Activated CD4-positive, alpha-beta T cell treated with anti-CD3 and anti-CD28 coated beads for 36 hours (primary cell): ENCODE measurements at places on chromosomes 4 and X. TPM values are rescaled to one million over a fixed set of nuclear protein-coding genes. Genes with fewer than 3 reads are reported as not detected.

Gene CLCN4
- not detected for total RNA-seq

Gene NAA10
- total RNA-seq = 115 TPM

Gene SHOX
- total RNA-seq = not detected

Gene TMSB15C
- total RNA-seq = 2.3 TPM

Gene GPR50
- not detected for total RNA-seq

Gene PAGE5
- 0.49 TPM for total RNA-seq

Gene MXD4
- total RNA-seq = 2.3 TPM

Gene NLRP2B
- total RNA-seq = not detected

Gene NKX3-2
- total RNA-seq = not detected

GRCh38 chrX:132181364-132181763 lies 37.9 kb downstream of the RAP2C start:
- DNase-seq = no peak

DNA sequence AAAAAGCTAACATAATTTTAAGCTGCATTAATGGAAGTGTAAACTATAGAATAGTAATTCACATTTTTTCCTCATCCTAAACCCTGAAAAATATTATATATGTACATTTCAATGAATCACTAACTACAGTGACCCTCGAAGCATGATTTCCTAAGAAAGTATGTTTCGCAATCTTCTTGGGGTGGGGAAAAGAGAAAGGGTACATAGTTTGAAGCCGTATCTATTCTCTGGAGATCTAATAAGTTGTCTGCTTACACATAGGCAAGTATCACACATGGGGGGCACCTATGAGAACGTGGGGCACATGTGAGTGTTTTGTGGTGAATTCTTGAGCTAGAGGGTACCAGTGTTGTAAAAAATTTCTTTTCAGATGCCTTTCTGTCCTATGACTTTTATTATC lies 71.2 kb downstream of the JADE1 start:
- no peak for DNase-seq

- no peak for DNase-seq
Observed at GRCh38 chrX:84189125-84189524, 1.1 kb upstream of the RPS6KA6 start.

- DNase-seq = no peak
Observed at GRCh38 chr4:52995360-52996030, 133.4 kb downstream of the RASL11B start.

DNA sequence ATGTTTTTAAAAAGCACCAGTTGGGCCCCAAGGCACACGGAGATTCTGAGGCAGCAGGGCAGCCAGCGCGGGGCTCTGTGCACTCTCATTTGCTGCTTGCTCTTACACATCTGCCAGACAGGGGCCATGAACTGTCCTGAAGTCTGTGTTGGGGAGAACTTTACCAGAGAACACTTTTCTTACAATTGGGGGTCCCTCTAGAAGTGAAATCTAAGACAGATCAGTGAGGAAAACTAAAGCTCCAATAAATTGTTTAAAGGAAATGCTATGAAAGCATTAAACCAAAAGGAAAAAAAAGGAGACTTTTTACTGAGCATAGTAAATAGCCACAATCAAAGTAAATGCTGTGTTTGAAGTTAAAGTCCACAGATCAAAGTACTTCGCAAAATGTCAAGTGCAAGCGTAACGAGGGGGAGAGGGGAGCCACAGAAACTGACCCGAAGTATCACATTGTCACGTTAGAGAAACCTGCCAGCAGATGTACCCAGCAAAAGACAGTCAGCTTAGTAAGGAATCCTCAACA lies 37.8 kb downstream of the SORBS2 start:
- no peak for DNase-seq

DNA sequence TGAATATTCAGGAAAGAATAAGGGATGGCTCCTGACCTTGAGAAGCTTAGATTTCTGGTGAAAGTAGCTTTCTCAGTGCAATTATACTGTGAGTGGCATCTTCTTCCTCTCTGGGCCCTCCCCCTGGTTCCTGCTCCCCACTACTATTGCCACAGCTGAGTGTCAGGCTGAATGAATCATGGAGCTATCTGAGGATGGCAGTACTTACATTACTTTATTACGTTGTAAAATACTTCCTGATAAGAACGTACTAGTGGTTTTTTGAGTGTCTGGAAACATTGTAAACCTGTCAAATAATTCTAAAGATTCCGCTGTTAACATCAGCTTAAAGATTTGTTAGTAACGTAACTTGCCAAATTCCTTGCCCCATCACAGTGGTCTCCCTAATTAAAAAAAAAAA lies 36.2 kb downstream of the ARHGAP10 start:
- peak; percentile 42 for DNase-seq

- no peak for DNase-seq
Observed at GRCh38 chr4:102843273-102843672, 15.9 kb upstream of the UBE2D3 start.

GRCh38 chrX:123704781-123705180 lies 28.1 kb downstream of the THOC2 start:
- no peak for DNase-seq

DNA sequence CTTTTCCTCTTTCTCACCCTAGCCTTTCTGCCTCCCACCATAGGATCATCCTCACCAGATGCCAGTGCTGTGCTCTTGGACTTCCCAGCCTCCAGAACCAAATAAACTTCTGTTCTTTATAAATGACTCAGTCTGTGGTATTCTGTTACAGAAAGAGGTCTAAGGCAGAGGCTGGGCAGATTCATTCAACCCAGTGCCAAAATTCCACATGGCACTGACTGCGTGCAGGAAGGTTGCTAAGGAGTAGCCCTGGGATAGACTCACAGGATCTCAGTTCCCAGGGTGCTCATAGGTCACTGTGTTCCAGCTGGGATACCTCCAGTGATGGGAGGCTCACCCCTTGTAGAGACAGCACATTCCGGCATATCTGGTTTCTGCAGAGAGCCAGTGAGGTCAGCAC lies 22.0 kb downstream of the SORCS2 start:
- DNase-seq = no peak

DNA sequence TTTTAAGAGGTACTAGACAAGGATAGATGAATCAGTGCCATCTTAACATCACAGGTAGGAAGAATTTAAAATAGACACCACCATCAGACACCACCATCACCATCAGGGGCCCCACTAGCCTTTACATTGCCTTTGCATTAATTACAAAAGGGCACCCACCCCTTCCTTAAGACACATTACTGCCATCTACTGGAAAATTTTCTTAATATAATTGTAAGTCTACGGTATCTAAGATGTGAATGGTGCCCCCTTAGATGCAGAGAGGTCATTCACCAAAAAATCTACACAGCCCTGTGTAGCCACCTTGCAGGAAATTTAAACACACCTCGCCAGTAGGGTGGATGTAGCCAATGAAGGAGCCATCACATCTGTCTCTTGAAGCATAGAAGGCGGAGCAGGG lies 184.1 kb downstream of the MID1IP1 start:
- peak; percentile 7 for DNase-seq

DNA sequence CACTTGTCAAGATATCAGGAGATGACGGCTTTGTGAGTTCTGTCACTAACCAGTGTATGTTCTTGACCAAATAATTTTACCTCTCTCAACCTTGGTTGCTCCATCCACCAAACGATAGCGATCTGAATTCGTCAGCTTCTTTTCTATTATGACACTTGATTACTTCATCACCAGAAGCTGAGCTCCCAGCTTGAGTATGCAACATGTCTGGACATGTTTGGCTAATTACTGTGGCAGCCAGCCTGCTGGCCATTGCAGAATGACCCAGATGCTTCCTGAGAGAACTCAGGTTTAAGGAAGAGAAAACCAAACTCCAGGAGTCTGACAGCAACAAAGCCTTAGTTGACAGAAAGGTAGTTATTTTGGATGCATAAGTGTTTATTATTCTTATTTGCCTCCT lies 46.4 kb upstream of the PARM1 start:
- no peak for DNase-seq

- no peak for DNase-seq
Observed at GRCh38 chr4:60522265-60522664, 677.9 kb upstream of the ADGRL3 start.

DNA sequence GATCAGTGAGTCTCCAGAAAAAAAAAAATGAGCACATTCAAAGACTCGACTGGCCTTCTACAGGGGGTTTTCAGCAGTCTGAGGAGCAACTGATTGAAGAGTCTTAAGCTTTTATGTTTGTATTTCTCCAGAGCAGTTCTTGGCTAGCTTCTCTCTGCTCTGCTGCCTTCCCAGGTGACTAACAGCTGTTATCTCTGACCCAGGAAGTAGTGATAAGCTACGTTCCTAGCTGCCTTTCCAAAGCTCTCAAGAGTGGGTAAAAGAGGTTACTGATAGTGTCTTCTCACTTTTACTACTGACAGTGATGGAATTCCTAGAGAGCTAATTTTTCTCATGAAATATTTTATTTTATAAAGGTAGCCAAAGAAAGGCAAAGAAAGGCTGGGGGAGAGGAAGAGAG lies 66.6 kb downstream of the ENOX2 start:
- no peak for DNase-seq

DNA sequence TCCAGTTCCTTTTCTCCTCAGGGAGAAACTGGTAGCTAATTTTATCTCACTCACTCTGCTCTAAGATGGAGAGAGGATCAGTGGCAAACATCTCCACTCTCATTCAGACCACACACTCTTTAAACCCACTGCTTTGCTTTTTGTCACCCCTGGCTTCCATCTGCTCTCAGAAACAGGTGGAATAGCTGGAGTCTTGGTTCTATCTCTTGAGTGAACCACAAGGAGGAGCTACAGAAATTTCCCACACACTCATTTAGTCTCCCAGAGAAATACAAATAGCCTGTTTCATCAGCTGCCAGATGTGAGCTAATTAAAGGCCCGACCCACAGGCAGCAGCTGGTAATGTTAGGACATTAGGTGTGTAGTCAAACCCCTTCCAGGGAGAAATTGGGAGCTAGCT lies 96.6 kb downstream of the STPG2 start:
- DNase-seq = no peak

- no peak for DNase-seq
Observed at GRCh38 chr4:128633067-128633466, 176.4 kb upstream of the JADE1 start.

- no peak for DNase-seq
Observed at GRCh38 chr4:106454581-106454980, 86.0 kb upstream of the GIMD1 start.

DNA sequence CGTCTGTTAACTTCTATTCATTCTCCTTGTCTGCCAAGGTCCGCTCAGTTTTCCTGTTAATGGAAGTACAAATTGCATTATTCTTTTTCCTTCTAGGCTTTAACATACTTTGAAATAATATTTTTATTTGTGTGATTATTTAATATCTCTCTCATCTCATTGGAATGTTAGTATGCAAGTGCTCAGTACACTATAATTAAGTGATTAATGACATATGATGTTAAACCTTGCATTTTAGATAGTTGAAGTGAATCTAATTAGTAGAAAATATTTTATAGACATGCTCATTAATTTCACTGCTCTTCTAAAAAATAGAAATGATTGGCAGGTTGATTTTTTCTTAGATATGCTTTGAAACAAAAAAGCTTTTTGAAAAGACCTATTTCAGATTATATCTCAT lies 1079.8 kb downstream of the RAPGEF2 start:
- no peak for DNase-seq

GRCh38 chr4:110171971-110172370 lies 26.4 kb downstream of the ELOVL6 start:
- no peak for DNase-seq

DNA sequence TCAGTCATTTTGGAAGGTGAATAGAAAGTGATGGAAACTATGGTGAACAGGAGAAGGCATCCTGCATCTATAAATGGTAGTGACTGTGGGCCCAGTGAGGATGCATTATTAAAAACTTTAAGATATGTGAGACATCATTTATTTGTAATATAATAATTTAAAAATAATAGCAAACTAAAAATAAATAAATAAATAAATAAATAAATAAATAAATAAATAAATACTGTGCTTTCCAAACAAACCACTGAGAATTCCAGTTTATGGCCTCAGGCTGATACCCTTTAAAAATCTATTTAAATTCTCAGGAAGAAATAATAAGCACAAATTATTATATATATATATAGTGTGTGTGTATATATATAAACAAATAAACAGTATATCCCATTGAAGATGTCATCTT lies 248.0 kb upstream of the DCAF8L1 start:
- DNase-seq = no peak

DNA sequence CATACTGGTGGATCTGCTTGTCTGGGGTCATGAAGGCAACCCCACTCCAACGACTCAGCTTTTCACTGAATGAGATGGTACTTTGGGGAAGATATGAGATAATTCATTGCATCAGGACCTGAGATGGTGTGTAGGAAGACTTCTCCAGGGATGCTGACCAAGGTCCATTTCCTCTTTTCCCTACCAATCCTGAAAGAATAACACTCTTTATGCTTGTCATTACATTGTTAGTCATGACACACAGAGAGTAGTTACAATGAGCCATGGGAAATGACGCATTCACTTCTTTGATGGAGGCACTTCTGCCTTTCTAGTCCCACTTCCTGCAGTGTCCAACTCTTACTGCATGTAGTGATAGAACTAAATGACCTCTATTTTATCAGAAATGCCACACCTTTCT lies 58.6 kb downstream of the AREG start:
- no peak for DNase-seq

DNA sequence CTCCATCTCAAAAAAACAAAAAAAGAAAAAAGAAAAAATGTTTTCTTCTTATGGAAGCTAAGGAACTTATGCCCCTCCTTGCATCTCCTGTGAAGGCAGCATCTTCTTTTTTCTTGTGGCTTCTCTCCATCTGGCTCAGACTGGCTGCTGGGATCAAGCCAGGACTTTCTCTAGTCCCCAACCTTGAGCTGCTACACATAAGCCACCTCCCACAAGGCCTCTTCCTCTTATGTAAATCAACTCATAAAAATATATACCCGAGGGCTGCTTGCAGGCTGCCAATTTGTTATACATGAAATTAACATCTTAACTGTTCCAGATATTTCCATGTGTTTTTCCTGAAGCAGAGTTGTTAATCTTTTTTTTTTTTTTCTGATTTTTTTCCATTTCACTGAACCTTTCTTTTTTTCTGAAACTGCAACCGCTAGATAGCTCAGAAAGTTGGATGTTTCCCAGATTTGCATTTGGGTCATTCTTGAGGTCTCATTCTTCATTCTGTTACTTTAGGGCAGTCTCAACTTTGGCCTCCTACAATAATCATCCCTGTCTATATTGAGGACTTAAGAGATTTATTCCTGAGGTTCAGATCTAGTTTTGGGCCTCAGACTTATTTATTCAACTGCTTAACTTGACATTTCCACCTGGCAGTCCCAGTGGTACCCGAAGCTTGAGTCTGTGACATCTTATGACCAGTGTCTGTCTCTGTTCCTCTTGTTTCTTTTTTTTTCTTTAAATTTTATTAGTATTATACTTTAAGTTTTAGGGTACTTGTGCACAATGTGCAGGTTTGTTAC lies 10.3 kb downstream of the SNX25 start:
- DNase-seq = no peak

DNA sequence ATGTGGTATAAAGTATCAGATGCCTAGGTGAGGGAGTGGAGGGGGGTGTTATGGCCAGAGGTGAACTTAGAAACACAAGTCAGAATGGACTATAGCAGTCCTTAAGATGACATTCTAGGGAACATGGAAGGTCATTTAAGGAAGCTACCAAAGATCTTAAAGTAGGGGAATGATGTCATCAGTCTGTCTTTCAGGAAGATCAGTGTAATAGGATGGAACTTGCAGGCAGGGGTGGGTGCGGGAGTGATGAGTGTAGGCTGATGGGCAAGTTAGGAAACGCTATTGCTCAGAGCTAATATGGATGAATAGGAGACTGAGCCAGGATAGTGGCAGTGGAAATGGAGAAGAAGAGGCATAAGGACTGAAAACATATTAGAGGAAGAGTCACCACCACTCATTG lies 27.5 kb upstream of the CWH43 start:
- no peak for DNase-seq
